CD4-positive, alpha-beta T cell (primary cell): ENCODE measurements at places on chromosomes 11 and 22. TPM values are rescaled to one million over a fixed set of nuclear protein-coding genes. Genes with fewer than 3 reads are reported as not detected.

The PIWIL4 gene
- 1.3 TPM for total RNA-seq

GRCh38 chr22:32482708-32483107 lies 8.1 kb downstream of the FBXO7 start:
- DNase-seq, result no peak

DNA sequence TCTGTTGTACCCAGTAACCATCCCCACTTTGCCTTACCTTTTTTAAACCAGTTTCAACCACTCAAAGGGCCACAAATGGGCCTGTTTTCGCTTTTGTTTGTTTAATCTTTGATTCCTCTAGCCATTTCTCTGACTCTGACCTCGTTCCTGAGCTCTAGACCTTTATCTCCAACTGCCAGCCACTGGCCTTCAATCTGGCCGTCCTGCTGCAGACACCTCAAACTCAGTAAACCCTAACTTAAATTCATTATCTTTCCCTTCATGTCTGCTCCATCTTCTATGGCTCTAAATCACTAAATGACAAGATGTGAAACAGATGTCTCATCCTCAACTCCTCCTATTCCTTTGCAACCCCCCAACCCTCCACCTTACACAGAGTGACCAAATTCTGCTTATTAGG lies 1.3 kb upstream of the GDPD4 start:
- DNase-seq, result no peak

DNA sequence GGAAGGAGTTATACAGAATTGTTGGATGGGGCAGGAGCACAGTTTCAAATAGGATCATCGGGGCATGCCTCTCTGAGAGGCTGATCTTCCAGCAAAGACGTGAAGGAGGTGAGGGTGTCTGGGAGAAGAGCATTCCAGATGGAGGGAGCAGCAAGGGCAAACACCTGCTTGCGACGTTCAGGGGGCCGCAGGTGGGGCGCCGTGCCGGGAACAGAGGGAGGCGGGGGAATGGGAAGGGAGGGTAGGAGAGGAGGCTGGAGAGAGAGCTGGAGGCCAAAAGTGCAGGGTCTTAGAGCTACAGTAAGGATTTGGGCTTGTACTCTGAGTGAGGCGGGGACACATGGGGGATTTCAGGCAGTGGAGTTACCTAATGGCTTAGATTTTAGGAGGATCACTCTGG lies 13.6 kb downstream of the APOL5 start:
- DNase-seq, result no peak

DNA sequence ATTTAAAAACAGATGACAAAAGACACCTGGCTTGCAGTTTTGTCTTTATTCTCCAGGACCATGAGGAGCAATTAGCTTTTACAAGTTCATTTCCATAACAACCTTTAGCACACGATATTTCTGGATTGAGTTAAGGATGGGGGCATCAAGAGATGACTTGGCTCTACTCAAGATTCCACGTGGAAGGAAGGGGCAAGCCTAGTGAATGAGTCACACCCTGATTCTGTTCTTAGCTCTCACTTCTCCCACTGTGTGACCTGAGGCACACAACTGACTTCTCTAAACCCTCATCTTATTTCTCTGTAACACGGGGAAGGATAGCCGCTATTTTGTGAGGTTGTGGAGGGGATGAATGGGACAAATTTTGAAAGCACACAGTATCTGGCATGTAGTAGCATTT lies 185.5 kb downstream of the KIRREL3 start:
- DNase-seq, result no peak
